ENCODE measurements at places on chromosomes 5 and 9.
A peak's percentile ranks its signal among the peaks of the same experiment; 100 is the strongest.

DNA sequence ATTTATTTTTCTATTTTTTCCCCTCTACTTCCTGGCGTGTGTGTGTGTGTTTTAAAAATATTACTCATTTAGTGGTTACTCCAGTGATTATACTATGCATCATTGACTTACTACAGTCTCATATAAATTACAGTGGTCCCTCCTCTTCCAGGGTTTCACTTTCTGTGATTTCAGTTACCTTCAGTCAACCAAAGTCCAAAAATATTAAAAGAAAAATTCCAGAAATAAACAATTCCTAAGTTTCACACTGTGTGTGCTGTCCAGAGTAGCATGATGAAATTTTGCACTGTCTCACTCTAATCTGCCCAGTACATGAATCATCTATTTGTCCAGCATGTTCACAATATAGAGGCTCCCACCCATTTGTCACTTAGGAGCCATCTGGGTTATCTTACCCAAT, 47.4 kb upstream of the CCDC112 start:
- no peak for DNase-seq

GRCh38 chr9:7376833-7377232, 422.7 kb downstream of the DMAC1 start:
- DNase-seq, result no peak

GRCh38 chr9:116187570-116188170, 34.1 kb downstream of the PAPPA start:
- DNase-seq, result no peak

DNA sequence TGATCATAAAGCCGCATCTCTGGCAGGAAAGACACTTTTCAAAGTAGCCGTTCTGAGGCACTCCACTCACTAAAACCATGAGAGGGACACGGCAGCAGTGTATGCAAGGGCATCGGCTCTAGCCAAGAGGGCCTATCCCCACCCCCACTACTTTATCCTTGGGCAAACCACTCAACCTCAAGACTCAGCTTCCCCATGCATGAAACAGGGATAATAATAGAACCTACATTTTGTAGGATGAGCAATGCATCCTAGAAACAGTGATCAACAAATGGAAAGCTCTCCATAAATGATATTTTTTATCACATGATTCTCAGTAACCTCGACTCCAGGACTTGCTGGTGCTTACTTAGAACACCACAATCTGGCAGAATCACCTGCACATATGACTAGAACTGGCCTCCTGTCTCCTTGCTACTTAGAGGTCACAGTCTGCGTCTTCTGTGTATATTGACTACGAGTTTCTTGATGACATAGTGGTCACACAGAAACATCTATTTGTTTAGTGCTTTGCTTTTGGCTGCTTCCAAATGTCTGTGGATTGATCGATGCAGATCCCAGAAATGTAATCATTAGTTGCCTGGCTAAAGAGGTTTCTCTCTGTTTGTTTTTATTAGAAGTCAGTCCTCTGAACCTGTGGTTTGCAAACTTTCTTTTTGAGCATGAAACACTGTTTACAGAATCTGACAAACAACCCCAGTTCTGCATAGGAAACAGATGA, 102.1 kb downstream of the LHFPL2 start:
- no peak for DNase-seq

DNA sequence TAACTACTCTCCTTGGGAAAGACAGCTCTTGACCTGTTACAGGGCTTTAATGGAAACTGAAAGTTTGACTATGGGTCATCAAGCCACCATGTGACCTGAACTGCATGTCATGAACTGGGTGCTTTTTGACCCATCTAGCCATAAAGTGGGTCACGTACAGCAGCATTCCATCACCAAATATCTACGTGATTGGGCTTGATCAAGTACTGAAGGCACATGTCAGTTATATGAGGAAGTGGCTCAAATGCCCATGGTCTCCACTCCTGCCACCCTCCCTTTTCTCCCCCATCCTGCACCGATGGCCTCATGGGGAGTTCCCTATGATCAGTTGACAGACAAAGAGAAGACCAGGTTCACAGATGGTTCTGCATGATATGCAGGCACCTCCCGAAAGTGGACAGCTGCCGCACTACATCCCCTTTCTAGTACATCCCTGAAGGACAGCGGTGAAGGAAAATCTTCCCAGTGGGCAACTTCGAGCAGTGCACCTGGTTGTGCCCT, 7.3 kb upstream of the FCN1 start:
- no peak for DNase-seq

- DNase-seq, result no peak
These were observed 2.0 kb upstream of the PTGR1 start for GRCh38 chr9:111601237-111602018.

GRCh38 chr5:145473042-145473642, 362.0 kb downstream of the PRELID2 start:
- DNase-seq, result no peak

DNA sequence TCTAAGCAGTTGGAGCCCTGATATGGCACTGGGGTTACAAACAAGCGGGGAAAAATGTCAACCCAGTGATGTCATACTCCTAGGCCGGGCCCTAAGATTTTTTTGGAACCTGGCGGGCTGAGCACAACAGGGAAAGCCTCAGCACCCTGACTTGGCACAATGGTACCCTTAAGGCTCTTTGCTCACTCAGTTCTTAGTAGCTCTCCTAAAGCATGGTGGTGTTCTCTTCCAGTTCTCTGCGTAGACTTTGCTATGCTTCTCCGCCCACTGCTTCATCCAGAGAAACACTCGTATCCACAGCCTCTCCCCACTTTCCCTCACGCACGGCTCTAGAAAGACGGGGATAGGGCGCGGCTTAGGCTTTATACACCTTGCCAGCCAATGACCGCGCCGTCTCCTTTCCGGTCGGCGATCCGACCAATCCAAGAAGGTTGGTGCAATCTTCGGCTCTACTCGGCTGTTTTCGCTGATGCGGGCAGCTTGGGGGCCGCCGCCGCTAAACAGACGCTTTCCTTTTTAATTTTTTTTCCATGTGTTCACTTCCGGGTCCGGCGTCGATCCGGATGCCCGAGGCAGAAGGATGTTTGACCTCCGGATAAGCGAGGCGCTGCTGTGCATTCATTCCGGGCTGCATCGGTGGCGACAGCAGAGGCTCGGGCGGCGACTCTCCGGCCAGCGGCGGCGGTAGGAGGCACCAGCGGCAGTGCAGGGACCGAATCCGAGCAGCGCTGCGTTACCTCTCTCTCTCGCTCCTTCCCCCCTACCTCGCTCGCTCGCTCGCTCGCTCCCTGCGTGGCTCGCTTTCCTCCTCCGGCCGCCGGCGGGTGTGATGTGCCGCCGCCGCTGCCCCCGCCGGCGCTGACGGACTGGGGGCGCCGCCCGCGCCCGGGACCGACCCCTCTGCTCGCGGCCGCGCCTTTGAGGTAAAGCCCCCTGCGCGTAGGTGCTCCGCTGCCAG, at the start of gene CSNK1G3:
Gene CSNK1G3 (plus strand): TSS at position 530 of the 958 bp plus-strand sequence. CDS start 33,487 bp downstream, outside the sequence.
- DNase-seq, result peak; percentile 29

GRCh38 chr9:96061293-96061987, 185.9 kb downstream of the ERCC6L2 start:
- DNase-seq, result no peak

DNA sequence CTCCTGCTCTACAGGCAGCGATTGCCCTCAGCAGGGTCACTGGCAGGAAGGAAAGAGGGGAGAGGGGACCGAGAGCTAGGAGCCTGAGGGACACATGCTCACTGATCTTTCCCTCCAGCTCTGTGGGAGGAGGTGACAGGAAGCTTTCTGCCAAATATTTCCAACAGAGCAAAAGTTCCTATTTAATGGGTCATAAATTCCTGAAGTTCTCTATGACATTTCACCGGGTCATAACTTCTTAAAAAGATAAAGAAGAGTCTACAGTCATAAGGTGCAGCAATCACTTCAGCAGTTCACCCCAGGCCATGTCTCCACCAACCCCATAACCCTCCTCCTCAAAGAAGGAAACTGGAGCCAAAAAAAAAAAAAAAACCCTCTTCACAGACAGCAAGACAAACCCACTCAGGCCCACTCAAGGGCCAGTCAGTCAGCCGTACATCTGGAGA, 481.1 kb downstream of the NR2F1-AS1 start:
- no peak for DNase-seq

- no peak for DNase-seq
These were observed 572 bp downstream of the ZDHHC21 start for GRCh38 chr9:14692470-14693250.

GRCh38 chr5:55591686-55592085, 56.9 kb upstream of the PLPP1 start:
- DNase-seq, result no peak

DNA sequence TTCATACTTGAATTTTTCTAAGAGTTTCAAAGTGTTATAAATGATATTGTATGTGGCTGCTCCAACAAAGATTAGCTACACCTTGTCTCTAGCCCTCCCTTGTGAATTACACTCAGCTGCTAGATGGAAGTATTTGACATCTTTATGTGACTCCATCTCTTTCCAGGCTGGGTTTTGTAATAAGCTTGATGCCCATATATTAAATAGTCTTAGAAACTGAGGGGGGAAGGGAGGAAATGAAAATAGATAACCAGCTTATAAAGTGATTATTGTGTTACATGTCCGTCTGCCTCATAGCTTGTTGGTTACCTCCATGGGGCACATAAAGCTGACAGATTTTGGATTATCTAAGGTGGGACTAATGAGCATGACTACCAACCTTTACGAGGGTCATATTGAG, 63.4 kb downstream of the CD180 start:
- DNase-seq, result no peak

GRCh38 chr5:133225671-133226152, 173.9 kb downstream of the HSPA4 start:
- no peak for DNase-seq

DNA sequence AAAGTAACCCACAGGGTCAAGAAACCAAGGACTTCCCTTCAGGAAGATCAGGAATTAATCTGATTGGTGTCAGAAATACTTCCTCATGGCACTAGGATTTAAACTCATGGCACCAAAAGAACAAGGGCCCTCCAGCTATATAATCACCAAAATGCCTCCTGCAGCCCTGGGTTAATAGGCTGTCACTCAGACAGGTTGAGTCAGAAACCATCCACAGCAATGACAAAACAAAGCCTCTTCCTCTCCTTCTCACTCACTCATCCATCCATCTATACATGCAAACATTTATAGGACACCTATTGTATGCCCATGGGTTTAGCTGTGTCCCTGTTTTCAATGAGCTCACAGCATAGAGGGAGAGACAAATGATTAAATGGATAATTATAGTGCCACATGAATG, 62.5 kb upstream of the SPOCK1 start:
- no peak for DNase-seq

DNA sequence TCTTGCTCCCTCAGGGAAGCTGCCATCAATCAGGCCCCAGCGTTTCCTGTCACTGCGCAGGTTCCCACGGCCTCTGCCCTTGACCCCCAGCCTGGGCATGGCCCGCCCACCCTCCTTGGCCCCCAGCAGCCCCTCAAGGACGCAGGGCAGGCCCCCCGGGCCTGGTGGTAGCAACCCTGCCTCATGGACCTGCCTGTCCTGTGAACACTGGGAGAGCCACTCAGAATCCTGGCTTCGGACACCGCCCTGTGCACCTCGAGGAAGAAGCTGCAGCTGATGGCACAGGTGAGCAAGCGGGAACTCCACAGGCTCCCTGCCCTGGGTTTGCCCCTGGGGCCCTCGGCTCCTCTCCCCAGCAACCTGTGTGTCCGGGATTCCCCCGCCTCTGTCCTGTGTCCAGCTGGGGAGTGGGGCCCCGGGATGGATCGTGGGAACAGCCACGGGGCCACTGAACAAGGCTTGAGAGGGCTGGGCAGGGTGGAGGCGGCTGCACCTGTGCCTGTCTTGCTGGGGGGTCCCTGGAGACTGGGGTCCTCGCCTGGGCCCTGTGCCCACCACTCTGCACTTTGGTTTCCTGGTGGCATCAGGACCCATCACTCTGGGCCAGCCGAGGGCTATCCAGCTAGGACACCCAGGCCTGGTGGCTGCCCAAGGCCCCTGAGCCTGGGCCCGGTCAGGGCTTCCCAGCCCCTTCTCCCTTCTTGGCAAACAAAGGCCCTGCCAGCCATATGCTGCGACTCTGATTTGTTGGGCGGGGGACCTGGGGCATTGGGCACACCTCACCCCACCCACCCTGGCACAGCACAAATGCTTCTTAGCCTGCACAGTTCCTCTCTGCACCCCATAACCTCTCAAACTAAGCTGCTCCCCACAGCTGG, 33.5 kb upstream of the EGFL7 start:
- DNase-seq, result no peak

- DNase-seq, result no peak
These were observed 12.1 kb downstream of the SEMA5A start for GRCh38 chr5:9533562-9534364.

DNA sequence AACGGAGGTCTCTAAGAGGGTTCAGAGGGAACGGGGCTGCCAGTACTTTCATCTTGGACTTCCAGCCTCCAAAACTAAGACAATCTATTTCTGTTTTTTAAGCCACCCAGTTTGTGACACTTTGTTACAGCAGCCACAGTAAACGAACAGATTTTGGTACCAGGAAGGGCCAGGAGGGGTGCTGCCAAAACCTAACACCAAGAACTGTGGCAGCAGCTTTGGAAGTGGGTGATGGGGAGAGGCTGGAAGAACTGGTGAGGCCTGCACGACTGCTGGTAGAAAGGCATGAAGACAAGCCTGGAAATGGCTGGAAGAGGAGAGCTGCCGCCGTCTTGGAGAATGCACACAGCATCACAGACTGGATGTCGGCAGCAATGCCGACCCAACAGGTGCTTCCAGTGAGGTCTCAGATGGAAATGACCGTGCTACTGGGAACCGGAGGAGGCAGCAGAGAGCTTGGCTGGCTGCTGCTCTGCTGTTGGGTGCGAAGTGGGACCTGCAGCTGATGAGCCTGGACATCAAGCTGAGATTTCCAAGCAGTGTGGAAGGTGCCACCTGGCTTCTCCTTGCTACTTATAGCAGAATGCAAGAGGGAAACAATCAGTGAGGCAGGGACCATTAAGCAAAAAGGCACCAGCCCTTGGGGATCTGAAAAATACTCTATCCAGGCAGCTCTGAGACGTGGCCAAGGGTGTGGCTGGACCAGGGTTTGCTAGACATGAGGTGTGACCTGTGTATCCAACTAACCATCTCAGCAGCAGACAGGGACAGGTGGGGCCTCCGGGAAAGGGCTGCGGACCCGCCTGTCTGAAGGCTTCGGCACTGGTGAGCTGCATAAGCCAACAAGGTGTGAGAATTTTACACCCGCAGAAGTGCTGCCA, 4.7 kb upstream of the TMEM210 start:
- no peak for DNase-seq

DNA sequence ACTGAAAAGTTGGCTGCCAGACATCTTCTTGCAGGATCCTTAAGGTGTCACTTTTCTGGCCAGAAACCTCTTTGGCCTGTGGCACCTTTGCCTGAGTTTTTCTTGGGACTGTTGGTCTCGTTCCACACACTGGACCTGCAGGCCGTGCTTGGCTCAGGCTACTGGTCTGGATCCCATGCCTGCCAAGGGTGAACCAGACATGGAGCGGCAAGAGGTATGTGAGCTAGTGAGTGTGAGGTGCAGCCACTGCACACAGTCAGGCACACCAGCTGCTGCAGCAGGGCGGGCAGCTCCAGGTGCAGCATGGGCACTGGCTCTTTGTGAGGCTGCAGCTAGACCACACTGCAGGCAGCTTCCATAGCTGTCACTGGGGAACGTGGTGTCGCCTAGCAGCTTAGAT, 47.9 kb downstream of the NDUFAF2 start:
- DNase-seq, result no peak
